ENCODE measurements at places on chromosomes 11 and 22.

DNA sequence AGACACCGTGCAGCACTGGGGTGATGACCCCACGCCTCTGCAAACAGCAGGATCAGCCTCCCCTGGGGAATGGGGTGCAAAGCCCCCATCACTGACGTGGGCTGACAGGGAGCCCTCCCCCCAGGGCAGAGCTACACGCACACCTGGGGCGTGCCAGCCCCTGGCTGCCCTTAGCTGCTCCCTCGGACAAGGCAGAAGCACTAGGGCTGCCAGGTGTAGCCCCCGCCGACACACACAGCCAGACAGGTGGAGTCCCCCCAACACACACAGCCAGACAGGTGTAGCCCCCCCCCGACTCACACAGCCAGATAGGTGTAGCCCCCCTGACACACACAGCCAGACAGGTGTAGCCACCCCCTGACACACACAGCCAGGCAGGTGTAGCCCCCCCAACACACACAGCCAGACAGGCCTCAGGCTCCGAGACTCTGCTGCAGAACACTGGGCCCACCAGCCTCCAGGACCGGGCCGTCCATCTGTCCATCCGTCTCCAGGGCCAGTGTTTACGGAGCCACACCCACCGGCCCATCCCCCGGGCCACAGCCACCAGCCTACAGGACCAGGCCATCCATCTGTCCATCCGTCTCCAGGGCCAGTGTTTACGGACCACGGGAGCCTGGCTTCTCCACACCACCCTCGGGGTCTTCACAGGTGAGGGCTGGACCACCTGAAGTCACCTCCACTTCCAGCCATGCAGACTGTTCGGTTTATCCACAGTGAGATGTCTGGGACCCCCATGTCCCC, 3.5 kb downstream of the ANO9 start:
- no peak for DNase-seq

GRCh38 chr11:96863520-96863919, 473.7 kb downstream of the JRKL start:
- no peak for DNase-seq

- no peak for DNase-seq
Measured at GRCh38 chr22:45972091-45972888, 4.7 kb downstream of the WNT7B start.

GRCh38 chr11:112177589-112177988, 2.3 kb downstream of the BCO2 start:
- no peak for DNase-seq

GRCh38 chr22:42368379-42369249, 63.6 kb downstream of the NFAM1 start:
- DNase-seq = no peak

DNA sequence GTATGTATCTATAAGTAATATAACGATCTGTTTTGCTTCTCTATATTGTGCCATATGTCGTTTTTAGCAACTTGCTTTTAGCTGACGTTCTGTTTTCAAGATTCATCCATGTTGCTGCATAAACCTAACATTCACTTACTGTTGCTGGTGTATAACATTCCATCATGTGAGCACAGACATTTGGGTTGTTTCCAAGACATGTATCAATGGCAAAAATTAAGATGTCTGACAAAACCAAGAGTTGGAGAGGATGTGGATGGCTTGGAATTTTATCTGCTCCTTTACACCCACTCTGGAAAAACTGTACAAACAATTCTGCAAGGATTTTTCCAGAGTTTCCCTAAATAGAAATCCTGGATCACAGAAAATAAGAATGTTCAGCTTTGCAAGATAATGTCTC, 40.9 kb downstream of the DGCR2 start:
- DNase-seq = no peak

DNA sequence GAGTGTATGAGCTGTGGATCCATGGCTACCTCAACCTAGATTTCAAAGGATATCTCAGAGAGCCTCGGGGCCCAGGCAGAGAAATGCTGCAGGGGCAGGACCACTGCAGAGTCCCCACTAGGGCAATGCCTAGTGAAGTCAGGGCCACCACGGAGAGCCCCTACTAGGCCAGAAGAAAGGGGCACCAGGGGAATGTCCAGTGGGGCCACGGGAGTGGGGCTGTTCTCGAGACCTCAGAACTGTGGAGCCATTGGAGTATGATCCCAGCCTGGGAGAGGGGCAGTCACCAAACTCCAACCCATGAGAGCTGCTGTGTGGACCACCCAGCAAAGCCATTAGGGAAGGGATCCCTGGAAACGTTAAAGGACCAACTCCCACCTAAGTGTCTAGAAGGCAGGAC, 24.5 kb downstream of the RTL6 start:
- DNase-seq = no peak

- no peak for DNase-seq
Measured at GRCh38 chr11:62402226-62402959, 16.4 kb upstream of the SCGB1A1 start.

GRCh38 chr11:101498891-101499290, 84.9 kb downstream of the TRPC6 start:
- no peak for DNase-seq

DNA sequence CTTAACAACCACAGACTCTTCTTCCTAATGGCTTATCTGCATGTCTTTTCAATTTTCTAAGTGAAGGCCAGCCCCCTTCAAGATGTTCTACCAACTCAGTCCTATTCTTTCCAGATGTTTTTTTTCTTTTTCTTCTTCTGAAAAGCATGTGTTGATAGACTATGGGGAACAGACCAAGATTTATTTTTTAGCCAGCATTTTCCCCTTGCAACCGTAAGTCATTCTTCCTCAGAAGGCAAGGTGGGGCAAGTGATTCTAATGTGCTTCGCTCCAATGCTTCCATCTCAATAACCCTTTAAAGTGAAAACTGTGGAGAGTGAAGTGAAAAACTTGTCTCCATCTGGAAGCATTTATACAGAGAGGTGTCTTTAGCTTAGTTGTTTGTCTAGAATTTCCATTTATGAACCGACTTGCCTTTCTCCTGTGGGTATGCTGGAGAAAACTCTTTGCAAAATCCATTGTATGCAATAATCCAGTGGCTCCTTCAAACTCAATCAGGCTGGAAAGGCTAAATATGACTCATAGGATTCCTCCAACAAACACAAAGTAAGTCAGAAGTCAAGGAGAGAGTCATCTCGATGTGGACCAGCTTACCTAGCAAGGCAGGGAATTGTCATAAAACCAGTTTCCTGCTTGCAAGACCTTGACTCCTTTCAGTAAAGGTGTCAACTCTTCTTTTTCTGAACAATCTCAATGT, 83.7 kb downstream of the MAML2 start:
- DNase-seq = no peak

DNA sequence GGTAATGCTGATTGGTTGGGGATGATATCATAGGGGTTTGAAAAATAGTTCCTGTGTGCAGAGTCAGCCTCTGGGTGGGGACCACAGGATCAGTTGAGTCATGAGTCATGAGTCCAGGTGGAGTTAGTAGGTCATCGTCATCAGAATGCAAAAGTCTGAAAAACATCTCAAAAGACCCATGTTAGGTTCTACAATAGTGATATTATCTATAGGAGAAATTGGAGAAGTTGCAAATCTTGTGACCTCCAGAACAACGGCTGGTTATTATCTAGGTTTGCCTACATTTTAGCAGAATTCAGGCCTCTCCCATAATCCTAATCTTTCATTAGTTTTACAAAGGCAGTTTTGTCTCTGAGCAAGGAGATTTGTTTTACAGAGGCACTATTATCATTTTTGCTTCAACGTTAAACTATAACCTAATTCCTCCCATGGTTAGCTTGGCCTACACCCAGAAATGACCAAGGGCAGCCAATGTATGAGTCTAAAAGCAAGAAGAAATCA, 38.9 kb downstream of the MS4A2 start:
- DNase-seq = no peak

DNA sequence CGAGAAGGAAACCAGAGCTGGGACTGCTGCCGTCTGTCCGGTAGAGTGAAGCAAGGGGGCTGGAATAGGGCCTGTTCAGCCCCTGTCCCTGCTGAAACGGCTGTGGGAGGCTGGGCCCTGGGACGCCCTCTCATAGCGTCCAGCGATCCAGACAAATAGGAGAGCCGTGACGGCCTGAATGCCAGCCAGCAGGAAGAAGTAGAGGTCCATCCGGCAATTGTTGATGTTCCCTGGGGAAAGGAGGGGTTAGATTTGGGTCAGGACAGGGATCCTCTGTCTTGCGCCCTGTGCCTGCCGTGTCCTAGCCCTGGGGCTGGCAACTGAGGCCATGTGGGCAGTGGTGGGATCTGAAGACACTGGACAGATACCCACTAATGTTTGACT, 12.9 kb downstream of the TMEM132A start:
- DNase-seq = no peak

GRCh38 chr11:124793466-124794278, 6.5 kb downstream of the MSANTD2 start:
- DNase-seq = no peak

DNA sequence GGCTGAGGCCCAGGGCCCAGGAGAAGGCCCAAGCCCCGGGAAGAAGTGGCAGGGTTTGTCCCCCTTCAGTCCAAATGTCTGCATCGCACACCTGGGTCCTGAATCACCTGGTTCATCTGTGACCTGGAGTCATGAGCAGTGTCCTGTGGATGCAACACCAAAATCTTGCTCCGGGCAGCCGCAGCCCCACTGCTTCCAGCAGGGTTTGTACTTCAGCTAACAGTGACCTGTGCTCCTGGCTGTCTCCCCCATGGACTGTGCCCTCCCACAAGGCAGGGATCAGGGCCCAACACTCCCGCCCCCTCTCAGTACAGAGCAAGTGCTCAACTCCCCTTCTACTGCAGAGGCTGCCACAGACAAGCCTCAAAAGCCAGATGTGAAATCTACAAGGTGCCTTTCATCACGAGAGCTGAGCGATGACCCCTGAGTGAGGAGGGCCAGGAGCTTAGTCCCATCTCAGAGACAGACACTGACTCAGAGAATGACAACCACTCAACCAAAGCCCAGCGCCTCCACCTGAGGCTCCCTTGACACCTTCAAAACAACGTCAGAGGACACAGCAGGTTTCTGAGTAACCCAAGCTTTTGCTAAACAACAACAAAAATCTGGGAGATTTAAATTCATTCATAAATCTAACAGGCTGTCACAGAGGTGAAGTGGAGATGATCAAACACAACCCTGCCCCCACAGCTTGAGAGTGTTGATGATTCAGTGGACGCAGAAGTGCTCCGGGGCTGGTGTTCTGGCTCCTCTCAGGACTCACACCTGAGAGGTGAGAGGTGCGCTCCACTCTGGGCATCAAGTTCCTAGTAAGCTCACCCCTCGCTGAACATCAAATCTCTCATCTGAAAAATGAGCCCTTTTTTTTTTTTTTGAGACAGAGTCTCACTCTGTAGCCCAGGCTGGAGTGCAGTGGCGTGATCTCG, 3.4 kb downstream of the KIAA0930 start:
- DNase-seq = no peak

DNA sequence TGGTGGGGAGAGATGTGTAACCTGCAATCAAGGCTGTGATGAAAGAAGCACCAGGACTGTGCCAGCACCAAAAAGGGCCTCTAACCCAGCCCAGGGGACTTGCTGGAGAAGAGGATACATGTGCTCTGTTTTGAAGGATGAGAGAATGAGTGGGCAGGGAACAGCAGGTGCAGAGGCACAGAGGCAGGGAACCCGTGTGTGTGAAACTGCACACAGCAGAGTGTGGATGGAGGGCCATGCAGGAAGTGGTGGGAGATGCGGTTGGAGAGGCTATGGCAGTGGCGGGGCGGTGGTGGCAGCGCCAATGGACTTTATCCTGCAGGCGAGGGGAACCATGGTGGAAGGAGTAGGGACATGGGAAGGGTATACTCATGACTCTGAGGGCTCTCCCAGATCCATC, 25.2 kb upstream of the LRRC32 start:
- DNase-seq = no peak

GRCh38 chr11:75402002-75402773, 2.9 kb downstream of the RPS3 start:
- DNase-seq = no peak

- no peak for DNase-seq
Measured at GRCh38 chr11:73320763-73321603, 12.9 kb downstream of the ARHGEF17 start.

DNA sequence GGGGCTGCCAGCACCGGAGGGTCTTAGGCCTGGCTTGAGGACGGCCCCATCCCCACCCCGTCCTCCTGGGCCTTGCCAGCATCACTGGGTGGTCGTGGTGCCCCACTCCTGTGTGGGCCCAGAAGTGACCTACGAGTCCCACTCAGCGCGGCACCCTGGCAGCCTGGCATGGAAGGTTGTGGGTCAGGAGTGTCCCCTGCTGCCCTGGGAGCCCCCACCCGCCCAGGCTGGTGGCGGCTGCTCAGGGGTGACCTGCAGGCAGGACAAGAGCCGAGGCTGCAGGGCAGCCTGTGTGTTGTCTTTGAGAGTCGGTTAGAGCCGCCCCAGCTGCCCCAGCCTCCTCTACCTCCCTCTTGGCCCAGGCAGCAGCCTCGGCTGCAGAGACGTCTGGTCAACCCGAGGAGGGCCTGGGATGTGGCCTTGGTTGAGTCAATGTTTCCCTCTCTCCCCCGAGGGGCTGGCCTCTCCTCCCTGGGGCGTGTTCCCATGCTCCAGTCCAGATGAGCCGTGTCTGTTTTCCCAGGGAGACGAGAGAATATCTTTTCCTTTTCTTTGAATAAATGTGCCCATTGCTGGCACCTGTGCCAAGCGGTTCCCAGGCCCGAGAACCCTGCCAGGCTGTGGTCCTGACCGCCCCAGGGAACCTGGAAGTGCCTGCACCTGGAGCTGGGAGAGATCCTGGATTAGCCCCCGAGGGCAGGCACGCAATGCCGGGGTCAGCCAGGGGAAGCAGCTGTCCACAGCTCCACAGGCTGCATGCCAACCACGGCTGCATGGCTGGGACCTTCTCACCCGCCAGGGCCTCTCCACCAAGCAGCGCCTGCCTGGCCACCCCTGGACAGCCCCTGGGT, 35.7 kb upstream of the MUC5AC start:
- DNase-seq = no peak

- no peak for DNase-seq
Measured at GRCh38 chr11:114044042-114044871, 15.3 kb upstream of the ZBTB16 start.

DNA sequence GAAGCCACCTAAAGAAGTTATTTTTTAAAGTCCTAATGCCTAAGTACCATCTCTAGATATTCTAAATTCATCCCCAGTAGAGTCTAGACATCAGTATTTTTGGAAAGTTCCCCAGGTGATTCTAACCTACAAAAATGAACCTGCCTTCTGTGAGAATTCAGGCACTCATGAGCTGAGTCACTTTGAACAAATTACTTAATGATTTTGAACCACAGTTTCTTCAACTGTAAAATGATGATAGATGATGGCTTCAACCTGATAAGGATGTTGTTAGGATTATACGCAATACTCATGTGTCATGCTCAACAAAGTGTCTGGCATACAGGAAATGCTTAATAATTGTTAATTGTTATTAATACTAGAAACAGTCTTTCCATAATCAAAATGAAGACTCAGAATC, 82.8 kb upstream of the OR5AK2 start:
- no peak for DNase-seq

- DNase-seq = no peak
Measured at GRCh38 chr11:115421352-115421991, 82.7 kb downstream of the CADM1 start.

GRCh38 chr11:75376175-75376574, 23.1 kb upstream of the RPS3 start:
- DNase-seq = no peak

Data from central memory CD8-positive, alpha-beta T cell (primary cell).